Right cardiac atrium (tissue), 5 donors: ENCODE measurements at places on chromosomes 2 and 18.
A peak's percentile ranks its signal among the peaks of the same experiment; 100 is the strongest.

DNA sequence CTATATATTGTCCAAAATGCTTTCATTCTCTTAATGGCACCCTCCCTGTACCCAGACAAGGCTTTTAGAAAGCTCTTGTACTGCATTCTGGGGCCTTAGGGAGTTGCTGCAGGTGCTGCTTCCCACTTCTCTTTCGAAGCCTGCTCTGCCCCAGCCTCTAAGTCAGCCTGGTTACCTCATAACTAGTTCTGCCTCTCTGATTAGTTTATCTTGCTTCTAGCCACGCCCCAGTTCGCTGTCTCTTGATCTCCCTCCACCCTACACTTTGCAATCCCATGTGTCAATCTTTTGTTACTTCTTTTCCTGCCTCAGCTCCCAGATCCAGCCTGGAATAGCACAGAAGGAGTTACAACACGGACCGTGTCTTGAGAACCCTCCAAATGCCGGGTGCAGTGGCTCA, 13.8 kb upstream of the NCOA1 start:
- no peak for DNase-seq

DNA sequence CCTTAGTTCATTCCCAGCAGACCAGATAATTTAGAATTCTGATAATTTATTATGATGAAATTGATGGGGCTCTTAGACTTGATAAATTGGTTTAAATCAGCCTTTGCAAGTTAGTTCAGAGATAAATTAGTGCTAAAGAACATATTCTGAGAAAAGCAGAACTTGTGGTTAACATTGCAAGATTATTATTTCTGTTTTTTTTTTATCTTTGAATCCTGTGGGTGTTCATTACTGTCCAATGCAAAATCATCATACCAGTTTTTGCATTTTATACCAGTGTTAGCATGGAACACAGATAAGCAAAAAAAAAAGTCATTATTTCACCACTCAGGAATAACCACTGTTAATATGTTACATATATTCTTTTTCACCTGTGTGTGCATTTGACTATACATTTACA, 9.1 kb downstream of the SEPTIN2 start:
- DNase-seq = no peak

DNA sequence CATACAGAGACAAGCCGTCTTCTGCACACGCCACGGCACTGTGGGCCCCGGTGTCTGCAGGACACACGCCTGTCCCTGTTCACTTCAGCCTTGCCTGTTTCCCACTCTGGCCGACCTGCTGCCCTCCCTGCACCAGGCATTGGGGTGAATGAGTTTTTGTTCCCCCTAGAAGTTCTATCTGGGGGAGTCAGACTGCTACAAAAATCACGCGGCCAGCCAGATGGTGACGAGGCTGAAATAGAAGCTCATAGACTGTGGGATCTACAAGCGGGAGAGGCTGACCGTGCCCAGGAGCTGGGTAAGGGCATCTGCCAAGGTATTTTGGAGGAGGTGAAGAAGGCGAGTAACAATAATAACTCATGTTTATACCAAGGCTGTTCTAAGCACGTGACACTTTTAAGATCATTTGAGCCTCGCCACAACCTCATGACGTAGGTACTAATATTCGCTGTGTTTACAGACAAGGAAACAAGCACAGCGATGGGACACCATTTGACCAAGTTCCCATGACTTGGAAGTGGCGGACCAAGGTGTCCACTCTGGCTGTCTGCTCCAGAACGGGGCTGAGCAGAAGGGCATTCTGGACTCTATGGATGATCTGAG, 53.6 kb downstream of the KCNF1 start:
- DNase-seq = no peak

GRCh38 chr18:50189160-50189559, 5.8 kb downstream of the MYO5B start:
- no peak for DNase-seq

GRCh38 chr2:214737188-214737587, 72.3 kb downstream of the BARD1 start:
- no peak for DNase-seq

DNA sequence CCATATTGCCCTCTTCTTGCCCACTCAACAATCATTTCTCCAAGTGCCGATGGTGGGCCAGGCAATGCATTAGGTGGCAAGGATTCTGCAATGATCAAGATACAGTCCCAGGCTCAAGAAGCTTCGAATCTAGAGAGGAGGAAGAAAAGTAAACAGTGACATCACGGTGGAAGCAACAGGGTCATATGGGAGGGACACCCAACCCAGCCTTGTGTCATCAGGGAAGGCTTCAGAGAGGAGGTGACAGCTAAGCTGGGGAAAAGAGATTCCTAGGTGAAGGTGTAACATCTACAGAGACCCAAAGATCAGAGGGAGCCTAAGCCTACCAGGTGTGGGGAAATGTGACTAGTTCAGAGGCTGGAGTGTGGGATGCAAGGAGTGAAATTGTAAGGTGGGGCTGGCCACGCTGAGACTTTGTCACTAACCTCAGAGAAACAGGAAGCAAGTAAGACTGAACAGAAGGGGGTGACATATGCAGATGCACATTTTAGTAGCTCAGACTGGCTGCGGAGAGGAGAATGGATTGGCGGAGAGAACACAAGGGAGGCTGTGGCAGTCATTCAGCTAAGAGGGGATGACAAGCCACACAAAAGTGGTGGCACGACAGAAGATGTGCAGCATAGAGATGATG, 104.9 kb downstream of the ANKRD44 start:
- DNase-seq = no peak

- no peak for DNase-seq
These were observed 158.9 kb downstream of the DOK6 start for GRCh38 chr18:69559604-69560003.

GRCh38 chr2:3459185-3460015, 59.9 kb downstream of the ADI1 start:
- DNase-seq = peak; percentile 83

GRCh38 chr2:140154706-140155105, 1374.5 kb upstream of the NXPH2 start:
- DNase-seq = no peak

GRCh38 chr18:23735021-23735464, 45.8 kb downstream of the LAMA3 start:
- DNase-seq = no peak

- no peak for DNase-seq
These were observed 95.6 kb upstream of the CDC42EP3 start for GRCh38 chr2:37767046-37767445.

GRCh38 chr2:165015052-165015642, 59.8 kb upstream of the SLC38A11 start:
- DNase-seq = peak; percentile 58

DNA sequence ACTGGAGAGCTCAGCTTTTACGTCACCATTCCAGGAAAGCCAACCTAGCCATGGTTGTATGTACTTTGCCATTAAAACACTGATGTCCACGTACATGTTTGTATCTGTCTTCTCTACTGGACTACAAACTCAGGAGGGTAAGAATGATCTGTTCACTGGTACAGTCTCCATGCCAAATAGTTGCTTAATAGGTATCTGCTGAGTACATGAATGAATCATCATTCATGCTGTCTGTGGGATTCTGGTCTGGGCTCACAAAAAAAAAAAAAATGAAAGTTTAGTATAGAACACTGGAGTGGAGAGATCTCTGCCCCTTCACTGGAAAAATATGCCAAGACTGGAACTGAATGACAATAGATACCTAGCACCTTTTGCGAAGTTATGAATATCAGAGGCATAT, 102.6 kb upstream of the ITGA4 start:
- DNase-seq = no peak

DNA sequence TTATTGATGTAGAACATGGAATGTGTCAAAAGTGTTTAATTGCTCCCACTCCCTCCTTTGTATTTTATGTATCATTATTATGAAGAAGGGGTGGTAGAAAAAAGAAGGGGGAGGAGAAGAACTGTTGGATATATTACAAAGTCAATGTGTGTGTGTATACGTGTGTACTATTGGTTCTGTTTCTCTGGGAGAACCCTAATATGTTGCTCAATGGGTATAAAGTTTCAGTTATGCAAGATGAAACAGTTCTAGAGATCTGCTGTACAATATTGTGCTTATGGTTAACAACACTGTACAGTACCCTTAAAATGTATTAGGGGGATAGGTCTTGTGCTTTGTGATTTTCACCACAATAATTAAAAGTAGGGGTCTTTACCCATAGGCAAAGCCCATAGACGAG, 58.1 kb upstream of the ZC3H15 start:
- DNase-seq = no peak

DNA sequence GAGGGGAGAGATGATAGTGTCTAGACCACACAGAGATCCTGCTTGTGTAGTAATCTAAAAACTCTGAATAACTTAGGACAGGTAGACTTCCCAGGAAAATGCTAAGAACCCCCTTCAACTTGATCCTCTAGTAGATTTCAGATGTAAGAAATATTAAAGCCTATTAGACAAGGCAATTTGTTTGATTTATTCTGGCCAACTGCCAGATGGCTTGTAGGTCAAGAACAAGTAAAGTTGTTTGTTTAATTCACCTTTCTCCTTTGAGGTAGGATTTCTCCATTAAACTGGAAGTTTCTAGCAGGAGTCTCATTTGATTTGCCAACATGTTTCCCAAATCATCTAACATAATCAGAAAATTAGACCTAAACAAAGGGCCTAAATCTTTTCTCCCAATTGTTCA, 48.6 kb downstream of the SH3RF3 start:
- DNase-seq = no peak

- DNase-seq = no peak
These were observed 76.0 kb downstream of the OSBPL6 start for GRCh38 chr2:178270338-178270737.

- no peak for DNase-seq
These were observed 65.2 kb upstream of the RNF152 start for GRCh38 chr18:61957801-61958516.

- DNase-seq = no peak
These were observed 3.7 kb downstream of the STK17B start for GRCh38 chr2:196167666-196168065.

DNA sequence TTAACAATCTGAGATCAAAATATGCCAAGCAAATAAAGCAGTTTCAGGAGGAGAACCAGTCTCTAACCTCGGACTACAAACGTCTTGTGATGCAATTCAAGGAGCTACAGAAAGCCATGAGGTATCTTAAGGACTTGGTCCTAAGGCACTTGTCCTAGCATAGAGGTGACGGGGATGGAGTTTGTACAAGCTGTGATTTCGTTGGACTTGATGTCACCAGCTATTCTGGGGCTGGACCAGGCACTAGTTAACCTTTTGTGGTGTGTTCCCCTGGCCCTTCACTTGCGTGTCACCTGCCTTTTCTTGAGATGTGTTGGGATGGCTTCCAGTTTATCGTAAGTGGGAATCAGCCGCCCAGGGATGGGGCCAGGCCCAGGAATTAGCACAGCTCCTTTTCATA, 33.7 kb downstream of the OTOF start:
- DNase-seq = no peak

GRCh38 chr2:111652038-111652437, 232.0 kb downstream of the ANAPC1 start:
- no peak for DNase-seq

- no peak for DNase-seq
These were observed 71.0 kb downstream of the NGEF start for GRCh38 chr2:232941912-232942594.

- DNase-seq = no peak
These were observed 12.7 kb downstream of the TRIP12 start for GRCh38 chr2:229909090-229909489.

DNA sequence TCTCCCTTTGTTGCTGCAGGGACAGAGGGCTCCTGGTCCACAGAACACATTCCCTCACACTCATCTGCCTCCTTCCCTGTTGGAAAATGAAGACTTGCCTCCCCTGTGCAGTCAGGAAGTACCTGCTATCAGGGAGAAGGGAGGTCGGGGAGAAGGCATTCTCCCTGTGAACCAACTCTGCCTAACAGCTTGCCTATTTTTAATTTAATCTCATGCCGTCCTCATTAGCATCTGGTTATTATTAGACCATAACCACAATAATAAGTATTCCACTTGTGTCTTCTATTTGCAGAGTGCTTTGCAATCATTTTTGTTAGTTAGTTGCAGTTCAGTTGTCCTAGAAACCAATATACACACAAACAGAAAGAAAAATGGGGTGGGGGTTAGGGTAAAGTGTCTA, 232.6 kb upstream of the SKOR2 start:
- DNase-seq = no peak

DNA sequence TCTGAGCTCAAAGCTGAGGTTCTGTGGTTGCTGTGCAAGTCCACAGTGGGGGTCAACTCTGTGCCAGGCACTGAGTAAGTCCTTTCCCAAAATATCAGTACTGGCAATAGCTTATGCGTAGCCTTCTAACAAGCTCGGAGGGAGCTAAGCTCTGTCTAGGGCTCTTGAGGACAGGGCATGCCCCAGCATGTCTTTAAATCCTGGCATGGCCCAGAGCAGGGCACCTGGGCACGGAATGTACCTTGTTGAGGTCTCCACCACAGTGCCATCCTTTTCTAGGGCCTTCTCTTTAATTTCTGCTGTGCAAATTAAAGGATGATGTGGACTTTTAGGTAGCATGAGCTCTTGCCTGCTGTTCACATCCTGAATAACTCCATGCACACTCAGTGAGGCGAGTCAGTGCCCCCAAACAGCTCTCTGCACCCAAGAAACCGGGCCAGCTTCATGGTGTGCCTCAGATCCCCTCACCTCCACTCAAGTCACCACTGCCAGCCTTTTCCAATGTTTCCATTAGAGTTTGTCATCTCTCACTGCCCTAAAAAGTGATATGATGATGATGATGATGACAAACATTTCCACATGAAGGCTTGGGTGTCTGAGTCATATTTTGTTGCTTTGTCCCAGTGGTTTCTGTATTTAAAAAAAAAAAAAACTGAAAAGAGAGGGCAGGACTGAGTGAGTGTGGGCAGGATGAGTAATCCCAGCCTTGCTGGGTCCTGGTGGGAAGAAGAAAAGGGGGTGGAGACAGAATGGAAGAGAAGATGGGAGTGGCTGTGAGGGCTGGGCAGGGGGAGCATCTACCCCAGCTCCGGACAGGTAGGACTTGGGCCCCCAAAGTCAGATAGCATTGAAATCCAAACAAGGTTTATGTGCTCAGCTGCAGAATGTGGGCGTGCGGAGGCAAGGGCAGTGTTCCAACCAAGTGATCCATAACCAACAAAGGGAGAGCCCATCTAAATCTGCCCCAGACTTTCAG, 78.9 kb downstream of the ZBTB7C start:
- DNase-seq = no peak

DNA sequence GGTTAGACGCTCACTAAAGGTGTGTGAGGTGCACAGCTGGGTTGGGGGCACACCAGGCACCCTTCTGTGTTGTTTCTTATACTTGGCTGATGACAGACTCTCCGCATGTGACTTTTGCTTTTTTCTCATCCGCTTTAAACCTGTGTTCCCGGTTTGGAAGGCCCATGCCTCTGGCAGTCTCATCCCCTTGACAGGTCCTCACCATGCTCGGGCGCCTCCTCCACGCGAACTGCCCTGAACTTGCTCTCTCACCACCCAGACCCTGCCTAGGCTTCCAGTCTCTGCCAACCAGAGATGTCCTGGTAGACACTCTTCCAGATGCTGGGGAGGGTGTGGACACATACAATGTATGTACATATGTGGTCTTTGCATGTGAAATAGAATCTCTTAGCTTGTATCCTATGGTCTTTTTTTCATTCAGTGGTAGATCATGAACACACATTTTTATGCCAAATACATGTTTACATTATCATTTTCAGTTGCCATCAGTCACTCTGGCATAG, 79.8 kb downstream of the LIMS1 start:
- DNase-seq = no peak

- peak; percentile 35 for DNase-seq
These were observed 245.0 kb upstream of the FN1 start for GRCh38 chr2:215680605-215681598.
